Urinary bladder (tissue), 4 donors: ENCODE measurements at places on chromosomes 3 and 15. TPM values are rescaled to one million over a fixed set of nuclear protein-coding genes. Genes with fewer than 3 reads are reported as not detected.

- no peak for DNase-seq
Measured at GRCh38 chr15:44394062-44394461, 33.4 kb upstream of the CTDSPL2 start.

GRCh38 chr15:31285772-31286261, 40.8 kb upstream of the KLF13 start:
- DNase-seq, result no peak

DNA sequence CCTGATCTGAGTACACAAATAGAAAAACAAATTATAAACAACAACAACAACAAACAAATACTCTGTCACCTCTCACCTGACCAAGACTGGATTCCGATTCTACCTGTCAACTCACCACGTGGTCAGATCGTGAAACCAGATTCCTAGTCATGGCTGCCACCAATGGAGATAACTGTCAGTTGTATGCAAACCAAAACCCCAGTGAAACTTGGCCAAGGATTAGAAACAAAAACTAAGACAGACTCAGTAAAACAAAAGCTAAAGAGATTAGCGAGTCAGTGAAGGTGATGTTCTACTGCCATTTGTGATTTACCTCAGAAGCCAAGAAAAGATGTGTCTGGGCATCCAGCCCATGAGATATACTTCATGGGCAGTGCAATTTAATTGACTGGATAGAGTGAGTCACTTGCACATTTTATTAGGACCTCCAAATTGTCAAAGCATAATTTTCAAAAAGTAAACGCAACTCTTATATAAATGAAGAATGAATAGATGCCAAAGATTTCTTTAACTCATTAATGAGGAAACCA, 31.1 kb downstream of the PHLDB2 start:
- DNase-seq, result no peak

DNA sequence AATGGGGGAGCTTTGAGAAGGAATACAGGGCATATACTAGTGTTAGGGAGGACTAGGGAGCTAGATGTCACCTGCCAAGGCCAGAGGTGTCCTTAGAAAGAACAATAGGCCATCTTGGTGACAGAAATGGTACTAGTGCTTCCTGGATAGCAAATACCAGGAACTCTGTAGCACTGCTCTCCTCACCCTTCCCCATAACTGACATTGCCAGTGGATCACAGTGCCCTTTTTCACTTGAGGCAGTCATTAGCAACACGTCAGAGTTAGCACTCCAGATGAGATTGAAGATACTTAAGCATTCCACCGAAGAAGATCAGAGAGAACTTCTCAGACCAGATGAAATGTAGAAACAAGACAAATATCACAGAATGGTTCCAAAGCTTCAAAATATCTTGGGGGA, 103.1 kb upstream of the PDZRN3 start:
- DNase-seq, result no peak

DNA sequence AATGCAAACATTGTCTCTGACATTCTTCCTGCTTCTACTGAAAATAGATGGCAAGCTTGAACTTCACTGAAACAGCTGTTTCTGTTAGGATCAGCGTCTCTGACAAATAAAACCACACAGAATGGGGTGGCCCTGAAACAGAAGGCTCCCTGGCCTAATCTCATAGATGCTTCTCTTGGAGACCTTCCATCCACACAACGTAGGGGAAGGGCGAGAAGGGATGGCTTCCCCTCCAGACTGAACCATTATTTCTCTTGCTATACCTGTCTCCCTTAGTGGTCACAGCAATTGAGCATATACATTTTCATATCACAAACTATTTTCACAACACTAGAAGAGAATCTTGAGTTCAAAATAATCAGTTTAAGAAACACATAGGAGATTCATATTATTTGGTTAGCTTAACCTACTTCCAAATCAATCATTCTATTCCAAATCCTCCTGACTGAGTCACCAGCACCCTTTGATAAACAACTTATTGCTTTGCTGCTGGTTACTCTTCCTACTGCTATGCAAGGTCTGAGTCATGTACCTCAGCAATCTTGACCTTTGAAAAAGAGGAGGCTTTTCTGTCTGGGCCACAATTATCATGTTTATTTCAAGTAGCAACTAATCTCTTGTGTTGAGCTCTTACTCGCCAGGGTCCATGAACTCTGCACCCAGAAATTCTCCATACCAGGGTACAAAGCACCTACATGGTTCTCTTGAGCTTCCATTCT, 45.5 kb downstream of the CBLB start:
- DNase-seq, result no peak

DNA sequence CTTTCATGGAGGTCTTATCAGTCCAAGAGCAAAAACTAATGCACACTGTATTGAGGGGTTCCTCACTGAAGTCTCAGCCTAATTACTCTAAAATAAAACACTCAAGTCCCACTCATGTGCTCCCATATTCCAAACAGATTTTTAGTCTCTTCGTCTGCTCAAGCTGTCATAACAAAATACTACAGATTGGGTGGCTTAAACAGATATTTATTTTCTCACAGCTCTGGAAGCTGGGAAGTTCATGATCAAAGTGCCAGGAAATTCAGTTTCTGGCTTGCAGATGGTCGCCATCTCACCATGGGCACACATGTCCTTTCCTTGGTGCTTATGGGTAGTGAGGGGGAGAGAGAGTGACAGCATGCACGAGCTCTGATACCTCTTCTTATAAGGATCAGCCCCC, 147.5 kb downstream of the ANXA2 start:
- DNase-seq, result no peak

DNA sequence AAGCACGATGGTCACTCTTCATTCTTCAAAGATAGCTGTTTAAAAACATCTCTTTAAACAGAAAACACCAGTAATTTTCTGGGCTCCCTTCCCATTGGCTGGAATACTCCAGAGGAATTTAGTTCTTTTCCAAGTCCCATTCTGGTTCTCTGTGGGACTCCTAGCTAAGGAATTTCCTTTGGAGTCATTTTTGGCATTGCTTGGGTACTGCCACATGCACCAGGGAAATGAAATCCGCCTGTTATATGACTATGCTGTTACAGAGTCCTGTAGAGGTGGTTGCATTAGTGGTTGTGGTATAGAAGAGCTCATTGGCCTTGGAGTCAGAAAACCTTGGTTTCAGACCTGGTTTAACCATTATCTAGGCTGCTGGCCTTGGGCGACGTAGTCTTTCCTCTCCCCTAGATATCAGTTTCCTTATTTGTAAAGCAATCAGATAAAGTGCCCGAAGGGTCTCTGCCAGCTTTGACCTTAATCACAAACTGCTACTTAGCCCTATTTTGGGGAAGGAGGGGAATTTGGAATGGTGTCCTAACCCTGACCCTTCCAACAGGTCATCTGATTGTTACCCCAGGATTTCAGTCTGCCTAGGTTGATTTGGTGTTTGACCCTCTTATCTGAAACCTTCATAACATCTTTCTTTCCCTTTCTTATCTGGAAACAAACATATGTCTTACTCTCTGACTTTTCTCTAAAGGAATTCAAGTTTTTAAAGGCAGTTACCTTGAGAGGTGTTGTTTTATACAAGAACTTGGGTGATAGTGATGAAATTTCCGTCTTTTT, 13.4 kb downstream of the RTP1 start:
- no peak for DNase-seq

GRCh38 chr3:111749171-111750170, 109.6 kb upstream of the PHLDB2 start:
- DNase-seq, result no peak

- DNase-seq, result no peak
Measured at GRCh38 chr15:78063970-78064385, 13.5 kb downstream of the TBC1D2B start.

DNA sequence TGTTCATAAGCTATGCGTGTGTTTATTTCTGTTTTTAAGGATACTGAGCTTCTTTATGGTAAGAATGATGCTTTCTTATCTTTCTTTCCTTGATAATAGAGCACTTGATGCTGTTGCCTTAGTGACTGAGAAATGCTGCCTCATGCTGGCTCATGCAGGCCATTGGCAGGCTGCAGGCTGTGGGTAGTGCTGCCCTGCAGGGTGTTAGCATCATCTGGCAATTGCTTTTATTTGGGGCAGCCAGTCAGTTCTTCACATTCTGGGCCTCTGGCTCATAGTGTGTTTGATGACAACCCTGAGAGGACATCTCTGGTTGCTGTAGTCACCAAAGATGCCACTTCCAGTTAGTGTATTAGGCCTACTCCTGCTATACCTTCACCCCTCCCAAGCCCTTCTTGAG, 66.2 kb upstream of the ONECUT1 start:
- no peak for DNase-seq

GRCh38 chr3:83230841-83231240, 1469.4 kb upstream of the GBE1 start:
- DNase-seq, result no peak

DNA sequence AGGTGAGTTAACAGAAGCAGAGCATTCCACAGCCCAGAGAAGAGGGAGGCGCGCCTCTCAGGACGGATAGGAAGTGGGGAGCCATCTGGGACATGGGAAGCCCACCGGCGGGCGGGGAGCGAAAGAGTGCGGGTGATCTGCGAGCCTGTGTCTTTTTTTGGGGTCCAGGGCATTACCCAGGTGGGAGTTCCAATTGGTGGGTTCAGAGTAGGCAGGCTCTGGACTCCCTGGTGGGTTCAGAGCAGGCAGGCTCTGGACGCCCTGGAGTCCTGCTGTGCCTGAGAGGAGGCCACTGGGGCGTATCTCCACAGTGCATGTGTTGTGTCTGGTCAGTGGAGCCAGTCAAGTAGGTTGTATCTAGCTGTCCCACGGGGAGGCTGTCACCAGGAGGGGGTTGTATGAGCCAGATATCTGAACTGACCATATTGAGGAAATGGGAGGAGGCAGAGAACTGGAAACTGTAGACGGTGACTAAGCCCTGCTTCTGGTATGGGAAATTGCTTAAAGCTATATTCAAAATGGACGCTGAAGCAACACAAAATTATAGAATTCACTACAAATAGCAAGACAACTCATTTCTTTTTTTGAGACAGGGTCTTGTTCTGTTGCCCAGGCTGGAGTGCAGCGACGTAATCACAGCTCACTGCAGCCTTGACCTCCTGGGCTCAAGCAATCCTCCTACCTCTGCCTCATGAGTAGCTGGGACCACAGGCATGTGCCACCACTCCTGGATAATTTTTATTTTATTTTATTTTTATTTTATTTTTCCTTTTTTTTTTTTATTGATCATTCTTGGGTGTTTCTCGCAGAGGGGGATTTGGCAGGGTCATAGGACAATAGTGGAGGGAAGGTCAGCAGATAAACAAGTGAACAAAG, 34.5 kb upstream of the CHST2 start:
- DNase-seq, result no peak

- DNase-seq, result no peak
Measured at GRCh38 chr15:29765898-29766527, 56.3 kb downstream of the TJP1 start.

GRCh38 chr15:60941448-60941847, 287.7 kb downstream of the RORA start:
- no peak for DNase-seq

DNA sequence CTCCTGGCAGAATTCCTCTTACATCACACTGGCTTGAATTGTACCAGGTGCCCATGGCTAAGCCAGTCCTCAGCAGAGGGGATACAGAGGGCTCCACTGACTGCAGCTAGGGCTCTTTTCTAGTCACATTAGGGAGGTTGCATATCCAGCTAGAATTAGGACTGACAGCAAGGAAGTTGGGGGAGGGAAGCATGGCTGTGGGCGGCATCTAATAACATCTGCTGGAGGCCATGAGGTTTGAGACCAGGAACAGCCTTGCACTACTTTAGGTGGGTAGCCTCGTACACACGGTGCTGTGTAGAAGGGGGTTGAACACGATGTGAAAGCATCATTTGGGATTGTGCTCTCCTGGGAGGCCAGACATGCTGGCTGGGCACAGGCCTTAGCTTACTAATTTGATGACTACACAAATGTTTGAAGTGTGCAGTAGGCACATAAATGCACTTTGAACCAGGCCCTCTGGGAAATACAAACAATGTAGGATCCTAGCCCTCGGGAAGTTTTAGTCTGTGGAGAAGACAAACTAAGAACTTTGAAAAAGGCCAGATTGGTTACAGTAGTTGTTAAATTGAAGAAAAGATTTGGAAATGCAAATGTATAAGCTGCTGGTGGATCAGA, 30.2 kb downstream of the CHCHD6 start:
- DNase-seq, result no peak

GRCh38 chr3:43786526-43787305, 96.0 kb downstream of the ABHD5 start:
- no peak for DNase-seq

GRCh38 chr3:43279082-43279481, 7.3 kb upstream of the SNRK start:
- DNase-seq, result no peak

GRCh38 chr3:16239780-16240179, 25.0 kb downstream of the DPH3 start:
- DNase-seq, result no peak

DNA sequence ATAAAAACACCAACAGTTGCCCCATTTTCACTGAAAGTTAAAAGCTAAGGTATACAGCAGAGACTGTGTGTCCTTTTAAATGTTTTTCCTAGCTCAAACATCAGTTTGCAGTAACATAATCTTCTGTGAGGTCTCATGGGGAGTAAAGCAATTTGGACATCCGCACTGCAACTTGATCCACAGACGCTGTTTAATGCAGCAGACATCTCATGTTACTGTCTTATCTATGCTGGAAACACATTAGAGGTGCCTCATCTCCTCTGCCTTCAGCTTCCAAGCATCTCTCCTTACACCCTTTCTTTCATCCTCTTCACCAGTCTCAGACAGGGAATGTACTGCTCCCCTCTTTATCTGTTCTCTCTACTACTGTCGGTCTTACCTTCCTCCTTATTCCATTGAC, 53.7 kb upstream of the ATP11B start:
- DNase-seq, result no peak

- no peak for DNase-seq
Measured at GRCh38 chr3:164479406-164479805, 598.9 kb downstream of the SI start.

- DNase-seq, result no peak
Measured at GRCh38 chr3:10004960-10005564, 18.4 kb upstream of the EMC3 start.

DNA sequence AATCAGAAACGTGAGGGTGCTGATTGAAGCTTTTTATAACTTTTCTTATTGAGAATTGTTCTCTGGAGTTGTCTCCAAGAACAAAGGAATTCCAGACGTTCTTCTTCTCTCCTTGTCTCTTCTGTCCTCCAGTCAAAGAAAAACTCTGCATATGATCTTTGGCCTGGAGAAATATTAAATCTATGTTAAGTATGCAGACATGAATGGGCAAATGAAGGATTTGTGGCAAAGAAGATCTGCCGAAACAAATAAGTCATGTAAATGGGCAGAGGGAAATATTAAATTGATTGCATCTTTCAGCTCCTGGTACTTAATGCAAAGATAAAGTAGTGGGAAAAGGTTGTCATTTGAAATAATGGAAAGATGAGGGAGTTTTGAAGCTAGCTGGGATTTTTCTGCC, 74.9 kb downstream of the IGF1R start:
- no peak for DNase-seq

HYAL1 gene
- total RNA-seq, result 2.5 TPM

PTX3 gene
- 5.1 TPM for total RNA-seq

SEMA7A gene
- 5.3 TPM for total RNA-seq

SLCO2A1 gene
- 3.0 TPM for total RNA-seq

UACA gene
- total RNA-seq, result 195 TPM

C2CD4A gene
- total RNA-seq, result 0.11 TPM

ZNF620 gene
- total RNA-seq, result 5.3 TPM

TMCO5A gene
- not detected for total RNA-seq

MYO5C gene
- total RNA-seq, result 11.6 TPM
